ENCODE measurements at places on chromosomes 5 and 9. TPM values are rescaled to one million over a fixed set of nuclear protein-coding genes. Genes with fewer than 3 reads are reported as not detected.

Gene PCDHGA10
- 5.3 TPM for total RNA-seq

DNA sequence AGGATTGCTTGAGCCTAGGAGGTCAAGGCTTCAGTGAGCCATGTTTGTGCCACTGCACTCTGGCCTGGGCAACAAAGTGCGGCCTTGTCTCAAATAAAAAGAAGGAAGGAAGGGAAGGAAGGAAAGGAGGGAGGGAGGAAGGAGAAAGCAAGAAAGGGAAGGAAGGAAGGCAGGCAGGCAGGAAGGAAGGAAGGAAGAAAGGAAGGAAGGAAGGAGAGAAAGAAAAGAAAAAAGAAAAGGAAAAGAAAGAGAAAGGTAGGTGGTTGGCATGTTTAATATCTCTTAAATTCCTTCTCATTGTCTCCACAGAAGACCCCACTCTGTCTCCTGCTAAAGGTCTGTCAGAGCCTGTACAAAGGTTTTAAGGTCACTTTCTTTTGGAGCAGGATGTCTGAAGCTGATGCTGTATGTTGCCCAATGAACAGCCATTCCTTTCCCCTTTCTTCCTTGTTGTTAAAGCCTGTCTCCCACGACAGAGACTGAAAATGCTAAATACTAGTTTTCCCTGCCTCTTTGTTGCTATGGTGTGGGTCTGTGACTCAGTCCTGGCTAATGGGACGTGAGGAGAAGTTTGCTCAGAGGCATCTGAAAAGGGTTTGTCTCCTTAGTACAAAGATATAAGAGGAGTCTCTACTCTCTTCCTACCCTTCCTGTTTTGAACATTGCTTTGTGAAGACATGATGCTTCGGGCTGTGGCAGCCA, 213.3 kb downstream of the PCSK1 start:
- DNase-seq, result no peak

GRCh38 chr5:50699737-50700136, 33.3 kb downstream of the PARP8 start:
- no peak for DNase-seq

GRCh38 chr5:178740181-178740557, 9.7 kb upstream of the ZNF354A start:
- no peak for DNase-seq

GRCh38 chr9:124602204-124602603, 95.0 kb upstream of the NR5A1 start:
- DNase-seq, result no peak

Gene RLN2
- not detected for total RNA-seq

- no peak for DNase-seq
Measured at GRCh38 chr5:39447968-39448367, 23.2 kb upstream of the DAB2 start.

DNA sequence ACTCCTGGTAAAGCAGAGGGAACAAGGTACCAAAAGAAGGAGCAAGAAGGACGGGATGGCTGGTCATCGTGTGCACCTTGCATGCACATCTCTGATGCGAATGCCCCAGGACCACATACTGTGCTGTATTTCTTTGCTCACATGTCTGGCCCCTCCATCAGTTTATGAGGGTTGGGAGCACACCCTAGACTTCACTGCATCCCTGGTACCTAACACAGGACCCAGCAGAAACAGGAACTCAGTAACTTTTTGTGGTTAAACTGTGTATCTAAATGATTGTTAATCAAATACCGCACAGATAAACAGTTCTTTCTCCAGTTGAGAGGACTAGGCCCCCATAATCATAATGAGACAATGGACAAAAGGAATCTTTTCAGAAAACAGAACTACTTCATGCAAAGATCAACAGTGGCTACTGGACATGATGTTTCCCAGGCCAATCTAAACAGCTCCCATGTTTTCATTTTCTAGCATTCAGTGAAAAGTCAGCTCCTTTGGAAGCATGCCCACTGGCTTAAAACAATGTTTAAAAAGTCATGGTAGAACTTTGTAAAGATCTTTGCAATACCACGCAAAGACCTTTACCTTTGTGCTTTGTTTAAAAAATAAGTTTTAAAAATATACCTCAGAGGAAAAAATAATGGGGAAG, 55.5 kb upstream of the IFNK start:
- DNase-seq, result no peak

Gene PLEKHG4B
- 0.99 TPM for total RNA-seq

- DNase-seq, result no peak
Measured at GRCh38 chr9:104740621-104741020, 6.9 kb upstream of the NIPSNAP3A start.

All from body of pancreas (tissue), 4 donors.